Kasumi-1 (cell line): ENCODE measurements at places on chromosomes 1 and 21.

DNA sequence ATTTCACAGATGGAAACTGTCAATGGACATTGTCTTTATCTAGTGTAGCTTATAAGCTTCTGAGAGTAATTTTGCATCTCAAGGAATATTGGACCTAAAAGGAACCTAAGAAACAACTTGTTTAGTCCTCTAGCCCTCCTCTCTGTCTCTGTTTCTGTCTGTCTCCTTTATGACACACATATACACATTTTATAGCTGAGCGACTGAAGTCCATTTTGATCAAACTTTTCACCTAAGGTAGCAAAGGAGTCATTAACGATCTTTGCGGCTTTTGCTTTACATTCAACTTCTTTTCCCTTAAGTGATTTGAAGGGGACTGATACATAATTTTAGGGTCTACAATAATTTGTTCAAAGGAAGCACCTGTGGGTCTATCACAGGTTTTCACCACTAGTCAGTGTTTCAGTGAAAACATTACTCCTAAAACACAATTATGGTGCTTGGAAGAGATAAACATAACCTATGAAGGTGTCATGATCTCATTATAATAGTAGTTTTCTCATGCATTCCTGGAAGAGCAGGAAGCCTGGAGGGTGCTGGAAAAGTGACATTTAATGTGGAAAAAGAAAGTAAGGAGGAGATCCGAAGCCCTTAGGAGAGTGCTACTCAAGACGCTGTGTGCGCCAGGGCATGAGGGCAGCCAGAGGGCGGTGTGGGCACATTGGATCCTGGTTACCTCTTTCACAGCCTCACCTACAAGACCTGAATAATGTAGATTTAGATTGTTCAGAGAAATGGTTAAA is 248.6 kb downstream of the DNM3 start:
- peak; percentile 11 for DNase-seq

DNA sequence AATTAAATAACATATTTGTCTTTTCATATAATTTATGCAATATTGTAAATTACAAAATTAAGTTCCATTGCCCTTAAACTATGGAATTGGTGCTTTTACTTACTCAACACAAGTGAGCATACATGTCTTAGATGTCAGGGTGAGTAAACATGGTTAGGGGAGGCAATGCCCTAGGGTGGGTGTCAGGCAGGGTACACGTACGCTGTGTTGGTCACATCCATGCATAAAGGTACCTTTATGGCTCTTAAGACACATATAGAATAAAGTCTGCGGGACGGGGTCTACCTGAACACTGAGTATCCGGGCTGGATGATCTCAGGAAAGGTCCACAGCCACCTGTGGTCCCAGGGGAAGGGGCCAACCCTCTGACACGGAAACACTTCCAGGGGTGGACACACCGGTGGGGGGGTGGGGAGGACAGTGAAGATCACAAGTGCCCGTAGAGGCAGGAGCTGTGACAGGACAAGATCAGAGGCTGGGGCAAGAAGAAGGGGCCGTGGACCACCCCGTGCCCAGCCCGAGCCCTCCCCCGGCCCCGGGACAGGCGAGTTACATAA is 720 bp downstream of the LIN9 start:
- DNase-seq, result no peak

DNA sequence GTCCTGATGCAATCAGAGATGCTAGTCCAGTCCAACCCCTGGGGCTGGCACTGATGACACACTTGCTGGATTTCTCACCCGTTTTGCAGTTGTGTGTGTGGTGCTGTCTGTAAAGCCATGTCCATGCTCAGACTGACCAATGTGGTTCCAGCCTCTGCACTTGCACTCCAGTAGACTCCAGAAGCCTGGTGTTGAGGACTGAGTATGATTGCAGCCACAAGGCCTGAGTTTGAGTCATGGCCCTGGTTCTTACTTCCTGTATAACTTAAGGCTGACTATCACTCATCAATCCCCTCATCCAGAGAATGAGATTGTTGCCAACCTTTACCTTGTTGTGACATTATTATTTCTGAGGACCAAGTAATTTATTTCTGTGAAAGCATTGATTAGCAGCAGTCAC is 34.8 kb upstream of the IKBKE start:
- no peak for DNase-seq

DNA sequence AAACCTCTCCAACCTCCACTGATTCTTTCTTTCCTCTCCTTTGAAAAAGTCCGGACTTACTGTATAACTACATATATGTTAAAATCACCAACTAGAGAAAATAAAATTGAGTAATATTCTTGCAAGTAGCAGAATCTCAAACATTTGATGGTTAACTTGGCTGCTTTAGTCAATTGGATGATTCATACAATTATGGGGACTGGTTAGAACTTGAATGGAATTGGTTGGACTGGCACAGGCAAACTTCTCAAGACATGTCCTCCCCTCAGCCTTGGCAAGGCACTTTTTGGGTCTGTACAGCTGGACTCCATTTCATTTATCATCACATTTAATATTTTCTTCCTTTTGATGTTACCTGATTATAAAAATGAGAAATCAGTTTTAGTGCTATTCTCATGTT is 6.5 kb downstream of the WLS start:
- no peak for DNase-seq

- DNase-seq, result no peak
Measured at GRCh38 chr1:45542591-45542990, 8.0 kb upstream of the AKR1A1 start.

DNA sequence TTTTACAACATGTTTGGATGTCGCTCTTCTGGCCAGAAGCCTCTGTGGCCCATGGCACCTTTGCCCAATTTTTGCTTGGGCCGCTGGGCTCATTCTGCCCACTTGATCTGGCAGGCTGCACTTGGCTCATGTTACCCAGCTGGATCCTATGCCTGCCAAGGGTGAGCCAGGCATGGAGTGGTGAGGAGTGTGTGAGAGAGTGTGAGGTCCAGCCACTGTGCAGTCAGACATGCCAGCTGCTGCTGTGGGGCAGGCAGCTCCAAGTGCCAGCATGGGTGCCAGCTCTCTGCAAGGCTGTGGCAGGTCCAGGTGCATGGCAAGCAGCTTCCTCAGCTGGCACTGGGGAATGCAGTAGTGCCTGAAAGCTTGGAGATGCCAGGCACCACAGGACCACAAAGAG is 71.0 kb downstream of the EBNA1BP2 start:
- DNase-seq, result no peak

- no peak for DNase-seq
Measured at GRCh38 chr1:182890927-182891610, 51.9 kb downstream of the DHX9 start.

DNA sequence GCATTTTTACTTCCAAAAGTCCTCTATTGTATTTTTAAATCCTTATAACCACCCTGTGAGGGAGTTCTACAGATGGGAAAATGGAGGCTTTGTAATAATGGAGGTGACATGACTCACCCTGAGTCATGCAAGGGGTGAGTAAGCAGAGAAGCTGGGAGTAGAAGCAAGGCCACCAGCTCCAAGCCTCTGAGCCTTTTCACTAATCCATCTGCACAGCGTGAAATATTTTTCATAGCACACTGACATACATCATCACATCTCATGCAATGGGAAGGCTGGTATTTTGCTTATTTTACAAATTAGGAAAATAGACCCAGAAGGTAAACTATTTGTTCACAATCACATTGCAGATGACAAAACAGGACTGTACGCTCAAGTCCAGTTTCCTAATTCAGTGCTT is 96.9 kb downstream of the KCNH1 start:
- DNase-seq, result no peak

DNA sequence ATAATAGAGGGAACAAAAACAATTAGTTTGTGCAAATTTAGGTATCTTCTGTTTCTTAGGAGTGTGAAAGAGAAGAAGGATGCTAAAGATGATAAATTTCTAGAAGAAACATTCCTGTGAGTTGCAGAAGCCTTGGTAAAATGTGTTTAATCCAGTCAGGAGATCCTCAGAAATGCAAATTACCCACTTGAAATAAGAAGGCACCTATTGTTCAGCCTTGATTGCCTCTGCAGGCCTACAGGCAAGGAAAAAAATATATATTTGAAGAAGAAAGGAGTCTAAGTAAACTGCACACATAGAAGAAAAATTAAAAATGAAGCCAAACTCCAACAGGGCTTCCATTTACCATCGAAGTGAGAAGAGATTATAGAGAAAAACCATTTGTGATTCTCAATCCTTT is 51.0 kb upstream of the LHX8 start:
- DNase-seq, result no peak

GRCh38 chr1:202304375-202304774 is 37.4 kb downstream of the UBE2T start:
- no peak for DNase-seq

DNA sequence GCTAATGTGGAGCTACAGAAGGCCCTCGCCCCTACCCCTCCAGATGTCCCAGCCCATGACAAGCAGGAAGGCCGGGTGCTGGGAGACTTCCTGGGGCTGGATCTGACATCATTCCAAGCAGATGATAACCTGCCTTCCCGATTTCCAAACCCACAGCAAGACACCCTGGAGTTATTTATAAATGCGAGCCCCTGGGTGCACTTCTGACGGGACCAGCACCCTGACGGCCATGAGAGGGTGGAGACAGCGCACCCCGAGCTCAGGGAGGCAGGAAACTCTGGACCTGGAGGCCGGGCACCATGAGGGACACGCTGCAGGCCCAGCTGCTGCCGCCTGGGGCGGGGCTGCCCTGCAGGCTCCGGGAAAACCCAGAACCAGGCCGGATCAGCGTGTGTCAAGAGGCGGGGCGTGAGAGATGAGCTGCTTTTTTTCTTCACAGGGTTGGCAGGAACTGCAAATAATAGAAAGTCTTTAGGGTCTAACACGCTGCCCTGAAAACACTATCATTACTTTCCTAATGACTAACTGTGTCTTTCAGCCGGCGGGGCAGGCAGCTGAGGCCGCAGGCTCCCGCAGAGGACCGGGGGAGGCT is 2.5 kb upstream of the PCBP3 start:
- no peak for DNase-seq

DNA sequence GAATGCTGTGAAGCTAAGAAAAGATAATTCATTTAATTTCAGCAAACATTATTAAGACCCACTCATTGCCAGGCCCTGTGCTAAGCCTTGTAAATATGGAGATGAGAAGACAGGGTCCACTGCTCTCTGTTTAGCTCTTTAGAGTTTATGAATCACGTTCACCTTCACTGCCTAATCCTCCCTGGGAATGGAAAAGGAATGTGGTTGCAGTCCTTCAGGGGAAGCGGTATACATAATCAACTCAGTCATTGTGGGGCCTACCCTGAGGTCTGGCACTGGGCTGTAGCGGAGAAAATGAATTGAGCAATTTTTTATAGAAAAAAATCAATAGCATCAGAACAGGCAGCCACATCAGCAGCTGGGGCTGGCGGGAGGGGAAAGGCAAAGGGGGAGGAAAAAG is 412.1 kb upstream of the NFIA start:
- DNase-seq, result no peak

GRCh38 chr1:174946031-174946430 is 53.7 kb upstream of the CACYBP start:
- DNase-seq, result no peak
